Endothelial cell of coronary artery (primary cell): ENCODE measurements at places on chromosomes 12 and 14. TPM values are rescaled to one million over a fixed set of nuclear protein-coding genes. Genes with fewer than 3 reads are reported as not detected.

The ATN1 gene
- 8.1 and 15.3 TPM in 2 replicates for total RNA-seq

The KRT85 gene
- total RNA-seq, result not detected in 2 replicates

The CABP1 gene
- total RNA-seq, result 0.09 and 0.19 TPM in 2 replicates

The LRP1-AS gene
- not detected in 2 replicates for total RNA-seq

The TAC3 gene
- not detected in 2 replicates for total RNA-seq

The FOXM1 gene
- total RNA-seq, result 5.3 and 6.2 TPM in 2 replicates

The TIMELESS gene
- 7.7 and 13.3 TPM in 2 replicates for total RNA-seq

The ACACB gene
- 0.66 and 1.3 TPM in 2 replicates for total RNA-seq

The ANKRD33 gene
- total RNA-seq, result under 0.01 and 0.09 TPM in 2 replicates

The RPL10L gene
- total RNA-seq, result not detected in 2 replicates

The FAIM2 gene
- total RNA-seq, result under 0.01 TPM in 1 of 2 replicates, not detected in the other

The INSM2 gene
- not detected in 2 replicates for total RNA-seq

The TSPAN11 gene
- total RNA-seq, result 0.09 and 1.5 TPM in 2 replicates

The TAS2R50 gene
- total RNA-seq, result 1.8 and 4.0 TPM in 2 replicates

The KRT1 gene
- not detected in 2 replicates for total RNA-seq

The KCNH3 gene
- under 0.01 and 0.09 TPM in 2 replicates for total RNA-seq

The OR4E1 gene
- total RNA-seq, result not detected in 2 replicates
